Subcutaneous adipose tissue (tissue), 4 donors: ENCODE measurements at places on chromosomes 7 and 10. TPM values are rescaled to one million over a fixed set of nuclear protein-coding genes. Genes with fewer than 3 reads are reported as not detected.

CYTH3 gene
- 23.6 TPM for total RNA-seq

CWF19L1 gene
- total RNA-seq = 12.6 TPM

PCDH15 gene
- total RNA-seq = not detected

MRPL43 gene
- 57.3 TPM for total RNA-seq

LIPJ gene
- 2.2 TPM for total RNA-seq
